Neuronal stem cell (in vitro differentiated cells): ENCODE measurements at places on chromosomes 3 and 15.

- no peaks in the 10 kb centered on the region for H3K36me3 ChIP-seq
- no peak for DNase-seq
- no peaks in the 10 kb centered on the region for H3K27me3 ChIP-seq
- H3K4me1 ChIP-seq: no peaks in the 10 kb centered on the region
- no peak overlapping the region for H3K27ac ChIP-seq
- no peak overlapping the region for H3K4me3 ChIP-seq
Observed at GRCh38 chr3:165827233-165827632, 10.0 kb downstream of the BCHE start.

DNA sequence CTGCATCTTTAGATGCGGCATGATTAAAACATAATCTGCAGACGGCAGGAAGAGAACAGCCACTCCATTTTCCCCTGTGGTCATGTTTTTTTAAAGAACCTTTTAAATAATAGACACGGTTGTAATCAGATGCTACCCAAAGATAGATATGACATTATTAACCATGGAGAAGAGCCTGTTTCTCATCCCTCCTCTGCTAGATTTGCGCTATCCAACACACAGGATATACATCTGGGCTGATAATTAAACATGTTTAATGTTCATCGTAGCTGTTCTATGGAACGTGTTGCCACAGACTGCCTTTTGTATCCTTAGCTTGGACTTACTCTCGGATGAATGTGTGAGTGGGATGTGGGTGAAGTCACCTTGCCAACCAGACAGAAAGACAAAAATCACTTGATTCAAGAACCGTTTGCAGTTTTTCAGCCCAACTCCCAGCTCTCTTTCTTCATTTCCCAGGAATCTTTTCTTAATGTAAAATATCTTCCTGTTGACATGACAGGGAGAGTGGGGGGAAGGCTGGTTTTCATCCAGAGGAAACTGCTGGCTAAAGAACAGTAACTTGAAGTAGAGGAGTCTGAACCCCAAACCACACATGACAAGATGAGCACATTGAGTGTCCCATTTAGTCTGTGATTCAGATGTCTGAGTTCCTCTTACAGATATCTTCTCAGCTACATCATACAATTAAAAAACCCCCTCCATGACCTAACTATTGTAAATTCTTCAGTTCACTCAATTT, 118.6 kb upstream of the PRICKLE2 start:
- no peak overlapping the region for H3K4me3 ChIP-seq
- no peak for DNase-seq
- H3K4me1 ChIP-seq: peaks cover 33% of the 10 kb centered on the region
- no peaks in the 10 kb centered on the region for H3K36me3 ChIP-seq
- H3K27ac ChIP-seq: no peak overlapping the region

- H3K27ac ChIP-seq: peak overlapping the region; percentile 8
- peaks cover 53% of the 10 kb centered on the region for H3K4me1 ChIP-seq
- no peak overlapping the region for H3K4me3 ChIP-seq
- no peaks in the 10 kb centered on the region for H3K27me3 ChIP-seq
- no peak for DNase-seq
Observed at GRCh38 chr3:141092663-141093062, 41.5 kb downstream of the SPSB4 start.

- H3K4me3 ChIP-seq: no peak overlapping the region
- DNase-seq: no peak
- no peaks in the 10 kb centered on the region for H3K4me1 ChIP-seq
- no peaks in the 10 kb centered on the region for H3K36me3 ChIP-seq
- H3K27ac ChIP-seq: no peak overlapping the region
- H3K27me3 ChIP-seq: no peaks in the 10 kb centered on the region
Observed at GRCh38 chr3:18016366-18016765, 273.9 kb upstream of the TBC1D5 start.

DNA sequence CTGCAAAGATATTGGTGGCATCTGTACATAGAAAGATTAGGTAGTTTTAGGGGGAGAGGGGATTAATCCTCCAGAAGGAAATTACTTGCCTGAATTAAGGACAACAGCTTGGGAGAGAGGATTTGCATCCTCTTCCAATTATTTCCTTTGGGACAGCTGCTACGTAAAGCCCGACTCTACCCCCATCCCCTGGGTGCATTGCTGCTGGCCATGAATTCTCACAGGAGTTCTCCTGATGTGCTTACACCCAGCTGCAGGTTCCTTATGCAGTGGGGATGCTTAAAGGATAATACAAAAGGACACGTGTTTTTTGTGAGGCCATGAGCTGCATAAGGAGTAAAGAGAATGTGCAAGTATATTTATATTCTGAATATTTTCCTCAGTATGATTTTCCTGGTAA, 132.3 kb downstream of the VPS8 start:
- H3K36me3 ChIP-seq: peaks cover 5% of the 10 kb centered on the region
- H3K27me3 ChIP-seq: no peaks in the 10 kb centered on the region
- no peak for DNase-seq
- no peaks in the 10 kb centered on the region for H3K4me1 ChIP-seq

DNA sequence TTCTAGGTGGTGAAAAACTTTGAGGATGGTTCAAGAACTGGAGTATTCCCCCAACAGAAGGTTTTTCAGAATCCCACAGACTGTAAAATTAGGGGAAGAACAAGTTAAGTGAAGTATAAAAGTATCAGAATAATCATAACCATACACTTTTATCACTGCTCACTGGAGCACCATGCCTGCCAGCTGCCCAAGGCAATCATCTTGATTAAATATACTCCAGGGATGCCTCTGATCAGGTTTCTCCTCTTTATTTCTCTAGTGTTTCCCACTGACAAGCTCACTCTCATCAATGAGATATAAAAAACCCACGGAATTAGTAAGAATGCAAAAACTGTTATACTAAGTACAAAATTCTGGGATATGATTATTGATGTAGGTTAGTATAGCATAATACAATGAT, 108.0 kb downstream of the STAG1 start:
- no peaks in the 10 kb centered on the region for H3K4me1 ChIP-seq
- no peaks in the 10 kb centered on the region for H3K27me3 ChIP-seq
- DNase-seq: no peak
- H3K27ac ChIP-seq: no peak overlapping the region
- no peak overlapping the region for H3K4me3 ChIP-seq
- no peaks in the 10 kb centered on the region for H3K36me3 ChIP-seq

- H3K27ac ChIP-seq: no peak overlapping the region
- H3K4me3 ChIP-seq: no peak overlapping the region
- no peaks in the 10 kb centered on the region for H3K27me3 ChIP-seq
Observed at GRCh38 chr15:77993374-77993911, 84.1 kb downstream of the TBC1D2B start.

DNA sequence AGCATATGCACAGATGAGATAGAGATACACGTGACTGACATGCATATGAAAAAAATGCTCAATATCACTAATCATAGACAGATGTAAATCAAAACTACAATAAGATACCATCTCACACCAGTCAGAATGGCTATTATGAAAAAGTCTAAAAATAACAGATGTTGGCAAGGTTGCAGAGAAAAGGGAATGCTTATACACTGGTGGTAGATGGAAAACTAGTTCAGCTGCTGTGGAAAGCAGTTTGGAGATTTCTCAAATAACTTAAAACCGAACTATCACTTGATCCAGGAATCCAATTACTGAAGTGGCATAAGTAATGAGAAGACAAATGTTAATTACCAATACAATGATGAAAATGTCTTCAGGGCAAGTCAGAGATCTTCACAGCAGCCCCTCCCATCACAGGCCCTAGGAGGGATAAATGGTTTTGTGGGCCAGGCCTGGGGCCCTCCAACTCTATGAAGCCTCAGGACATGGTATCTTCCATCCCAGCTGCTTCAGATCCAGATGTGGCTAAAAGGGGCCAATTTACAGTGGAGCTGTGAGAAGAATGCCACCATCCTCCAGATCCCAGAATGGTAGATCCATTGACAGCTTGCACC, 71.4 kb upstream of the PLSCR4 start:
- DNase-seq: no peak
- H3K4me1 ChIP-seq: no peaks in the 10 kb centered on the region
- H3K4me3 ChIP-seq: no peak overlapping the region
- H3K27me3 ChIP-seq: no peaks in the 10 kb centered on the region
- H3K36me3 ChIP-seq: no peaks in the 10 kb centered on the region
- no peak overlapping the region for H3K27ac ChIP-seq

- H3K27ac ChIP-seq: no peak overlapping the region
- no peak for DNase-seq
- no peaks in the 10 kb centered on the region for H3K27me3 ChIP-seq
- H3K4me1 ChIP-seq: no peaks in the 10 kb centered on the region
- peaks cover 15% of the 10 kb centered on the region for H3K36me3 ChIP-seq
Observed at GRCh38 chr15:40990789-40991188, 37.5 kb downstream of the CHAC1 start.

- no peaks in the 10 kb centered on the region for H3K27me3 ChIP-seq
- H3K4me3 ChIP-seq: no peak overlapping the region
- no peak for DNase-seq
- peaks cover 19% of the 10 kb centered on the region for H3K4me1 ChIP-seq
- peaks cover 15% of the 10 kb centered on the region for H3K36me3 ChIP-seq
- no peak overlapping the region for H3K27ac ChIP-seq
Observed at GRCh38 chr3:13415997-13416793, 3.9 kb downstream of the NUP210 start.

GRCh38 chr3:124588794-124589193, 141.5 kb upstream of the UMPS start:
- H3K36me3 ChIP-seq: no peaks in the 10 kb centered on the region
- H3K4me1 ChIP-seq: peaks cover 16% of the 10 kb centered on the region
- H3K27ac ChIP-seq: no peak overlapping the region
- H3K27me3 ChIP-seq: peaks cover 5% of the 10 kb centered on the region
- no peak for DNase-seq

GRCh38 chr15:52551762-52552161, 17.1 kb downstream of the ARPP19 start:
- no peak for DNase-seq
- H3K27me3 ChIP-seq: no peaks in the 10 kb centered on the region
- H3K4me1 ChIP-seq: no peaks in the 10 kb centered on the region
- H3K36me3 ChIP-seq: peaks cover 98% of the 10 kb centered on the region
- H3K27ac ChIP-seq: no peak overlapping the region

DNA sequence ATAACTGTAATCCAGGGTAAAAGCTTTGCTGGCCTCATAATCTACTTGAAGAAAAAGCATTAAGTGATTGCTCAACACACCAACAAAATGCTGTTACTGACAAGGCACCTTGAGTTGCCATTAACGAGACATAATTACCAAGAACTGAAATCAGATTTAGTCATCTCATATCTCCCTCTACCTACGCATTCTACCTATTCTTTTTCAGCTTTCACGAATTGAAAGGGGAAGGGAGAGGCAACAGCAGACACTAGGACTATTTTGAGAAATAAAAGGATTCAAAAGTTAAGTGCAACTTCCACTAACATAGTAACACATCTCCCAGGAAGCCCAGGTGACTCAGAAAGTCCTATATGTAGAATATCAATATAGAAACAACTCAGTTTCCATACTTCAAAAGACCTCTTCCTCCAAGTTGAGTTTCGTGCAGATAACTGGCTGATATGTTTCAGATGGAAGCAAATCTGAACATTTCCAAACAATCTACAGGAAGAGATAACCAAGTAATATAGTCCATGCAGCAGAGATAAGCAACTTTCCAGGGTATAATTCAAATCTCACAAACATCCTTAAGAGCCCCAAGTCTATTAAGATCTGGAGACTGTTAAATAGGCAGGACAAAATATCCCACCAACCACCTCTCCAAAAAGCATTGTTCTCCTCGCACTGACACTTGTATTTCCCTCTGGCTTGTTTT, 1.9 kb downstream of the OSBPL10 start:
- H3K36me3 ChIP-seq: no peaks in the 10 kb centered on the region
- no peak overlapping the region for H3K27ac ChIP-seq
- H3K4me1 ChIP-seq: peaks cover 11% of the 10 kb centered on the region

DNA sequence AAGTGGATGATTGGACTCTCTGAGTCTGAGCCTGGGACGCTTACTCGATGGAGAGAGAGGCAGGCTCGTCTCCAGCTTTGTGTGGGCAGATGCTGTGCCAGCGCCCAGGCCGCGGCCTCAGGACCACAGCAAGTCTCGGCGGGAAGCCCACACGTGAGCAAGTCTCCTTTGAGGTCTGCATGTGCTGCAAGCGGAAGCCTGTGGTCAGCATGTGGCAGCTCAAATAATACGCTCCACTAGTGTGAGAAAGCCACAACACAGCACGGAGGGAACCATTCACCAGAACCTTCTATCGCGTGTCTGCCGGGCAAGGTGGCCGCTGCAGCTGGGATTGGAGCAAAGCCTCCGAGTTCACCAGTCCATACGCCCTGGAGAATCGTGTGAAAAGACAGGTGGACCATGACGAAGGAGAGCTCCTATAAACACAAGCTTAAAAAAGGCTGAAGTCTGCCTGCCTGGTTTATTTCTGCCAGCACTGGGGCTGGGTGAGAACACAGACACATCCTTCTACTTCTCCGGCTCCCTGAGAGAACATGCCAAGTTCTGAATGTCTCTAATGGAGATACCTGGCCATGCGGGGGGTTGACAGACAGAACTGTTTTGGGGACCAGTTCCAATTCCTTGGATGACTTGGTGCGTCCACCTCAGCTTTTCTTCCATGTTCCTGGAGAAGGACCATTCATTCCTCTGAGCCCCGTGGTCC, 82.0 kb upstream of the LRIG1 start:
- no peaks in the 10 kb centered on the region for H3K36me3 ChIP-seq
- H3K4me3 ChIP-seq: no peak overlapping the region
- no peak overlapping the region for H3K27ac ChIP-seq

DNA sequence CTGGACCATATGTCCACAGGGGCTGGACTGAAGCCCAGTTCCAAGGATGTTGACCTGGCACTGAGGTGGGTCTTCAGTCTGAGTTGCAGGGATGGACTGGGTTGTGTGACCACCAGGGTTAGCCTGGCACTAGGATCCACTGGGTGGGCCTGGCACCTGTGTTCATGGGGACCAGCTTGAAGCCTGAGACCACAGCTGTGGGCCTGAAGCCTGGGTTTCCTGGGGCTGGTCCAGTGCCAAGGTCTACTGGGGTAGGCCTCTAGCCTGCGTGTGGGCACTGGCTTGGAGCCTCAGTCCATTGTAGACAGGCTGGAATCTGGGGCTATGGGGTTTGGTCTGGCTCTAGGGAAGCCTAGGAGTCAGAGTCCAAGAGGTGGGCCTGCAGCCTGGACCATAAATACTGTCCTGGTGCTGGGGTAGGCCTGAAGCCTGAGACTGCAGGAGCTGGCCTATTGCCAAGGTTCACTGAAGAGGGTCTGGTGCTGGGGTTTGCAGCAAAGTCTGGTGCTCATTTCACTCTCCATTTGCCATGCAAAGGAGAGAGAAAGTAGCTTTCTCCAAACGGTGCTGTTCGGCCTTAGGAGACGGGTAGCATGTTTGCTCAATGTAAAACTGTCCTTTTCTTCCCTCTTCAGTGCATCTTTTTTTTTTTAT, 51.2 kb upstream of the TBC1D5 start:
- H3K36me3 ChIP-seq: no peaks in the 10 kb centered on the region
- no peak for DNase-seq
- H3K27ac ChIP-seq: no peak overlapping the region
- H3K4me3 ChIP-seq: no peak overlapping the region
- H3K4me1 ChIP-seq: no peaks in the 10 kb centered on the region

- no peaks in the 10 kb centered on the region for H3K27me3 ChIP-seq
- H3K36me3 ChIP-seq: no peaks in the 10 kb centered on the region
- no peak overlapping the region for H3K4me3 ChIP-seq
- DNase-seq: no peak
- H3K27ac ChIP-seq: no peak overlapping the region
- no peaks in the 10 kb centered on the region for H3K4me1 ChIP-seq
Observed at GRCh38 chr15:90572893-90573292, 43.2 kb downstream of the CRTC3 start.

- DNase-seq: peak; percentile 24
- no peaks in the 10 kb centered on the region for H3K36me3 ChIP-seq
- H3K4me3 ChIP-seq: peak overlapping the region; percentile 67
- no peak overlapping the region for H3K27ac ChIP-seq
- peaks cover 6% of the 10 kb centered on the region for H3K4me1 ChIP-seq
- H3K27me3 ChIP-seq: no peaks in the 10 kb centered on the region
Observed at GRCh38 chr3:99637368-99638111, 854 bp upstream of the COL8A1 start.
